ENCODE measurements at places on chromosomes 2 and 18.

DNA sequence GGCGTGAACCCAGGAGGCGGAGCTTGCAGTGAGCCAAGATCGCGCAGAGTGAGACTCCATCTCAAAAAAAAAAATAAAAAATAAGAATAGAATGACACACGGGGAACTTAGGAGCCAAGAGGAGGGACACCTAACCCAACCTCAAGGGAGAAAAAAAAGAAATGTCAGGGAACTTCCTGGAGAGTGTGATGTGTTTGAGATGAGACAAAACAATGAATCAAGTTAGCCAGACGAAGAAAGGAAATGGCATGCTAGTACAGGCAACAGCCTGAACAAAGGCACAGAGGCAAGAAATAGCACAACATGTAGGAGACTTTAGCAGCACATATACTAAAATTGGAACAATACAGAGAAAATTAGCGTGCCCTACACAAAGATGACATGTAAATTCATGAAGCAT, 36.7 kb upstream of the PAPOLG start:
- DNase-seq: no peak

GRCh38 chr18:55380589-55380988, 207.4 kb downstream of the TCF4 start:
- no peak for DNase-seq

DNA sequence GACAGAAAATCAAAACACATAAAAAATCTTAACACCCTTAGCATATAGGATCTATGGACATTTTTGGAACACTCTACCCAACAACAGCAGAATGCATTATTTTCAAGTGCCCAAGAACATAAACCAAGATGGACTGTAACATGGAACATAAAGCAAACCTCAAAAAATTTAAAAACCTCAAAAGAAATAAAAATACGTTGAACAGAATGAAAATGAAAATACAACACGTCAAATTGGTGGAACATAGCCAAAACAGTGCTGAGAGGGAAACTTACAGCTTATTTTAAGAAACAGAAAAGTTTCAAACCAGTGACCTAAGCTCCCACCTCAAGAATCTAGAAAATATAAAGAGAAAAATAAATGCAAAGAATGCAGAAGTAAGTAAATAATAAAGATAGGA, 58.3 kb upstream of the BCL2L11 start:
- DNase-seq: no peak

DNA sequence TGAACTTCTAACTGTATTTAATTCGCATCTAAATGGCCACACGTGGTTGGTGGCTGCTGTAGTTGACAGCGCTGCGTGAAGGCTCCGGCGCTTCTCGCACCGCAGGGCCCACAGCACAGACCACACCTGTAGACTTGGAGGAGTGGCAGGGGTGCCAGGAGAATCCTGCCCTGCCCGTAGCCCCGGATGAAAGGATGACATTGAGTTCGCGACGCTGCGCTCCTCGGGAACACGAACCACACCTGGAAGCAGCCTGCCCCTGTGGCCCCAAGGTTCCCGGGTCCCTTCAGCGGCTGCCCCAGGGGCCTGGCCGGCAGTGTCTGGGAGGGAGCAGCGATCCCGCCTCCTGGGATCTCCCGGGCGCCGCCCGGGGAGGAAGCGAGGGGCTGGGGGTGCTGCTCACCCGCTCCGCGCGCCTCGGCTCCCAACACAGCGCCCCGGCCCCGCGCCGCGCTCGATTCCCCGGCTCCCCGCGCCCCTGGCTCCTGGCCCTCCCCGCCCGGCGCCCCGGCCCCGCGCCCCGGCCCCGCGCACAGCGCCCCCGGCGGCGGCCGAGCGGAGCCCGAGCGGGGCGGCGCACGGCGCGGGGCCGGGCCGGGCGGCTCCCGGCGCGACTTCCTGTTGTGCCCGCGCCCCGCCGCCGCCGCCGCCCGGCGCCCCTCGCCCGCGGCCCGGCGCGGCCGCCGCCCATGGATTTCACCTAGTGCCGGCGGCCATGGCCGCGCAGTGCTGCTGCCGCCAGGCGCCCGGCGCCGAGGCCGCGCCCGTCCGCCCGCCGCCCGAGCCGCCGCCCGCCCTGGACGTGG, at the start of gene RNPEPL1:
RNPEPL1 (plus strand) TSS at position 613 of the 806 bp plus-strand sequence; CDS start at position 716, 103 bp downstream.
- no peak for DNase-seq

DNA sequence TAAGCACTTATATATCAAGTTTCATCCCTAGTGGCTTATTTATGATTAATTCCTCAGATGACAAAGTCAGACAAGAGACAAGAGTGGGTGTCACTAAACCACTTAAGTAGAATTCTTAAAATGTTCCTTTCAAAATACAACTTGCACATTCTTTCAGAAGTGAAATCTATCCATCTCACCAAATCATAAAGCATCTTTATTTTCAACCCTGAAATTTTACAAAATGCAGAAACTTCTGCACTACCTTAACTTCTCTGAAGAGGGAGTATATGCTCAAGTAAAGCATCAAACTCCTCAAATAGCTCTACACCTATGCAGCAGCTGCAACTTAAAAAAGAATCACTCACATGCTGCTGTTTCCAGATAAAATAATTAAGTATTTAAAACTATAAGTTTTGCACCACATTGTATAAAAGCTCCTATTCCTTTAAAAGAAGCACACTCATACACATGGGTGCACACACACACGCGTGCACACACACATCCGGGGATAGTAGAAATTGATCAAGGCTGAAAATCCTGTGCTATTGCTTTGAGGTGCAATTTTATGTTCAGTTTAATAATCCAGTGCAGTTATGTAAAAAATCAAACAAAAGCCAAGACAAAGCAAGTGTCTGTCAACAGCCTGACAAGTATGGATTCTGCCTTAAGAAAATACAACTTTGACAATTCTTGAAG, 244.5 kb downstream of the TCF4 start:
- DNase-seq: no peak

DNA sequence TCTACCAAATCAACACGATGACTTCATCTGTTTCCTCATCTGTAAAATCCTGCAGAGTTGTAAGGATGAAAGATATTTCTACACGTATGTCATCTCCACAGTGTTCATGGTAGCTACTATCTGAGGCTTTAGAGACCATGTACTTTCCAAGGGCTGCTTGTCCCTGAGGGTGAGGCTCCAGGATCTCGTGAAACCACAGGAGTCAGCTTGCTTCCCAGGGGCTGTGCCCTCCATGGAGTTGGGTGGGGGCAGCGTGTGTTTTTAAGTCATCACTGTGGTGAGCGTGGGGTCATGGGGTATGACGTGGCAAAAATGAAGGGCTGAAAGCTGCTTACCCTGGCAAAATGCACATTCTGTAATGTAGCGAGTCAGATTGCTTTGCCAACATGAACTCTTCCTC, 81.6 kb downstream of the ASAP2 start:
- no peak for DNase-seq

DNA sequence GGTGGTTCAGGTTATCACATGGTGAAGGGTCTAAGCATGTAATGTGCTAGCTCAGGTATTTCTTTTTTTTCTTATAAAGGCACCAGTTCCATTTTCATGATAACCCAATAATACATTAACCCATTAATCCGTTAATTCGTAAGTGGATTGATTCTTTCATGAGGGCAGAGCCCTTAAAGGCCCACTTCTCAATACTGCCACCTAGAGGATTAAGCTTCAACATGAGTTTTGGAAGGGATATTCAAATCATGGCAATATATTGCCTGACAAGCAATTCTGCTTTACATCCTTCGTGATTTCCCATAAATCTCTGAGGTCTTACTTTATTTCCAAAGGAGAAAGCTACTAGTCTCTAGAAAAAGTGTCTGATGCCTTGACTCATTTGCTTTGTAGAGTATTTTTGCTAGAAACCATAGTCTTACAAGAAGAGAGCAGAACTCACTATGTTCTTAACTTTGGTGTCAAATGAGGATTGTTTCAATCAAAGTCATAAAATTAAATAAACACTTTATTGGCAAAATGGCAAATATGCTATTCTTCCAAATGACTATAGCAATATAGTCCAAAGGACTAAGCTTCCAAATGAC, 271.3 kb downstream of the KCNS3 start:
- DNase-seq: no peak

Data from right cardiac atrium (tissue), 5 donors.